ENCODE measurements at places on chromosomes 13 and 19.

- DNase-seq = no peak
Observed at GRCh38 chr19:18300930-18301717, 19.7 kb upstream of the JUND start.

DNA sequence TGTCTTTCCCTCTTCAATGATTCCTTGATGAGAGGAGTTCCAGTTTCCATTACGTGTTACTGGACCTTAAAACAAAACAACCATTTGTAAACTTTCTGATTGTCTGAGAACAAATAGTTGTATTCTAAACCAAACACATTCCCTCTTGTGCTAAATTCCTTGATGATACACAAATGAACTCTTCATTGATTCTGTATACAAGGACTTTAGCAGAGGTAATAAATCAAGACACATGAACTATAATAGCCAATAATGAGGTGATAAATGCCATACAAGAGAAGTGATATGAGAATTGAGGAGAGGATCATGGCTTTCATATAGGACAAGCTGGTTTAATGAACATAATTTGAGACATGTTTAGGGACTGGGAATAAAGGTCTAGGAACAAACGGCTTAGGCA, 13.5 kb upstream of the GPC5 start:
- no peak for DNase-seq

GRCh38 chr19:2332341-2333026, 4.0 kb downstream of the SPPL2B start:
- DNase-seq = no peak

- no peak for DNase-seq
Observed at GRCh38 chr19:34193876-34194275, 21.6 kb downstream of the LSM14A start.

DNA sequence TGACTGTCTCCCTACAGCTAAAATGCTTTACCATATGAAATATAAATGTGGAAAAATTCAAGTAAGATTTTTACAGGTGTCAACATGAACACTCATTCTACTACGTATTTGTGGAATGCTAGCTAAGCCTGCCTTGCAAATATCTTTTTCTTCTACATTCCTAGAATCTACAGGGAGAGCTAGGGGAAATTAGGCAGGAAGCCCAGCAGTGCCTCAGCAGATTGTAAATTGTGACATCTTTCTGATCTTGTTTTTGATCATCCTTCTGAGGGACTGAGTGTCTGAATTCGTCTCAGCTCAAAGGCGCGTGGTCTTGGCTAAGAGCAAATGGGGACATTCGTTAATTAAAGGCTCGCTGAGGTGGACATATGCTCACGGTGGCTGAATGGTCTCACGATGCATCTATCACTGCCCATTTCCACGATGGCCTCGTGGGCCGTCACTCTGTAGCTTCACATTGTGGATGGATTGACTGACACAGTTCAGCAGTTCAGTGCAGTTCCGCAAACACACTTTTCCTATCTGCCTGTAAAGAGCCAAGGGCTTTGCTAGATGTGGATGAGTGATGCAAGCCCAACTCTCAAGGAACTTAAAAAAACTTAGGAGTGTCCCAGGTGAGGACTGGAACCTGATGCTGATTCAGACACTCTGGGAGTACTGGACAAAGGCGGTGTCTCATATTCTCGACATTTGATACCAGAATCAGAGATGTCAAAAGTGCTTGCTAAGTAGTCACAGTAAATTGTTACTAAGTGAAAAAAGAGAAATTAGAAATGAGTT, 562.5 kb downstream of the EFNB2 start:
- no peak for DNase-seq

DNA sequence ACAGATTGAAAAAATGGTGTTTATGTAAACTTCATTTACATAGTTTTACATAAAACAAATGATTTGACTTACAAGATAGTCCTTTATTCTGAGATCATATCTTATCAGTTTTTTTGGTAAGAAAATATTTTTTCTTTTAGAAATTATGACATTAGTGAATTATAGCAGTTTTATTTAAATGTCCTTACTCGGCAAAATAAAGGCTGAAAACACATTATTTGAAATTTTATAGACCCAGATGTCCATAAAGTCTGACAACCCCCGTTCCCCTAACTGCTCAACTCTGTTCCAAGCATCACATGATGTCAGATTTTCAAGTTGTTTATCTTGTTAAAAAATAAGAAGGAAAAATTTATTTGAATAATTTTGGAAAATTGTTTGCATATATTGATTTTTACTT, 46.7 kb upstream of the RFC3 start:
- no peak for DNase-seq

GRCh38 chr13:26459276-26460131, 98.0 kb upstream of the WASF3 start:
- no peak for DNase-seq

DNA sequence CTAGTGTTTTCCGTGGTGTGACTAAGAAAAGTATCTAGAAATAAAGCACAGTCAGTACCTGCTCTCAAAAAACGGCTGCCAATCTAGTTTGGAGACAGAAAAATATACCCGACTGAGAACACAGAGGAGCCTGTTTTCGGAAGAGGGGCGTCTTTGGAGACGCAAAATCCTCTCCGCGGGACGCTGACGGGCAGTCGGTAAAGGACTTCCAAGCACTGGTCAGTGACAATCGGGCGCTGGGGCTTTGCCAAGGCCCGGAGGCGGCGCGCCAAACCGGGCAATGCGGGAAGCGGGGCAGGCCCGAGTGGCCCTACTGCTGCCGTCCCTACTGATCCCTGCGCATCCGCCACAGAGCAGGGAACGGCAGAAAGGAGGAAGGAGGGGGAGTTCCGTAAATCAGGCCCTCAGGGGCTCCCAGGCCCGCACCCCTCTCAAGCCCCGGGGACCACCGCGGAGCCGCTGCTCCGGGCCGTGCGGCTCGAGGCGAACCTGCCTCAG, 588 bp upstream of the DPY19L3 start:
- DNase-seq = no peak

DNA sequence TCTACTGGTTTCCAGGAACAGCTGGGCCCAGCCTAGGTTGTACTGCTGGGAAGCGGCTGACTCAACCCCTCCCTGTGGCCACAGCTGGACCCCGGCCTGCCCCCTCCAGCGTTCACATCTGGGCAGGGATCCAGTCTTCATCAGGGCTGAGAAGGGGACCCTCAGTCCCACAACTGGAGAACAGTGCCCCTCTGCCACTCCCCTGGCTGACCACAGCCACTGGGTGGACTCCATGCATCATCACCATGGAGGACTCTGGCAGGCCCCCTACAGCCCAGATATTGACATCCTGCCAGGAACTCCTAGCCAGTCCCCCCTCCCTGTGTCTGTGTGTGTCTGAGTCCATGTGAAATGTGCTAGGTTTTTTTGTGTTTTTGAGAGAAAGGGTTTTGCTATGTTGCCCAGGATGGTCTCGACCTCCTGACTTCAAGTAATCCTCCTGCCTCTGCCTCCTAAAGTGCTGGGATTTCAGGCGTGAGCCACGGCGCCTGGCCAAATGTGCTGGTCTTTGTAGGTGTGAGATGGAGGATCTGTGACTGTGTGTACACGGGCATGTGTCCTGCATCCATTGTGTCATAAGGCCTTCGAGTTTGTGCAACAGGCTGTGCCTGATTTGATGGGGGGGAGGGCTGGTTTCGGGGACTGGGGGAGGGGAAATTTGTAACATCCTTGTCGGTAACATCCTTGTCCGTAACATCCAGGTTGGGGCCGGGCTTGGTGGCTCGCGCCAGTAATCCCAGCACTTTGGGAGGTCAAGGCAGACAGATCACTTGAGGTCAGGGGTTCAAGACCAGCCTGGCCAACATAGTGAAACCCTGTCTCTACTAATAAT, 4.0 kb upstream of the HOOK2 start:
- no peak for DNase-seq

DNA sequence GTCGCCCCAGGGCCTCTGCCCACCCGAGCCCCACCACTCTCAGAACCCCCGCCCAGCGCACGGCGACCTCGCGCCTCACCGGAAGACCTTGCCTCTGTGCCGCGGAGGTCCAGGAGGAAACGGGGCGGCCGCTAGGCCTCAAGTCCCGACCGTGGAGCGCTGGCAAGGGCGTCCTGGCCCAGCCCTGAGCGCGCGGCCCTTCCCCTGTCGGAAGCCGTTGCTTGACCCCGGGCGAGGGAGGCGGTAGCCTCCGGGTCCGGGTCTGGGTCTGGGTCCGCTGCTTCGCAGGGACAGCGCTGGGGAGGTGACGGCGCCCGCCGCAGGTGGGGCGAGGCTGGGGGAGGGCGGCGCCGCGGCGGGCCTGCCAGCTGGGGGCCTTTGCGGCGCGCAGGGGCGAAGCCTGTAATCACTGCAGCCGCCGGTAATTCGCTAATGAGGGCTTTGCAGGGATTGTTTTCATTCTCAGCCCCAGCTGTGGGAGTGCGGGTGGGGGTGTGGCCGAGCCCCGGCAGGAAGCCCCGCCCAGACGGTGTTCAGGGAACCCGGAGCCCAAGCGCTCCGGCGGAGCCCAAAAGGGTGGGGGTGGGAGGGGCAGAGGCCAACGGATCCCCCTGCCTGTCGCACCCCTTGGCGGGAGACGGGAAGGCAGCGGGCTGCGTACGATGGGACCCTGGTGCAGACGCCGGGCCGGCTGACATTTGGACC, 8.6 kb downstream of the C19orf25 start:
- no peak for DNase-seq

GRCh38 chr13:57724486-57725272, 93.1 kb downstream of the PCDH17 start:
- no peak for DNase-seq

- no peak for DNase-seq
Observed at GRCh38 chr13:106738186-106738678, 170.3 kb upstream of the ARGLU1 start.

DNA sequence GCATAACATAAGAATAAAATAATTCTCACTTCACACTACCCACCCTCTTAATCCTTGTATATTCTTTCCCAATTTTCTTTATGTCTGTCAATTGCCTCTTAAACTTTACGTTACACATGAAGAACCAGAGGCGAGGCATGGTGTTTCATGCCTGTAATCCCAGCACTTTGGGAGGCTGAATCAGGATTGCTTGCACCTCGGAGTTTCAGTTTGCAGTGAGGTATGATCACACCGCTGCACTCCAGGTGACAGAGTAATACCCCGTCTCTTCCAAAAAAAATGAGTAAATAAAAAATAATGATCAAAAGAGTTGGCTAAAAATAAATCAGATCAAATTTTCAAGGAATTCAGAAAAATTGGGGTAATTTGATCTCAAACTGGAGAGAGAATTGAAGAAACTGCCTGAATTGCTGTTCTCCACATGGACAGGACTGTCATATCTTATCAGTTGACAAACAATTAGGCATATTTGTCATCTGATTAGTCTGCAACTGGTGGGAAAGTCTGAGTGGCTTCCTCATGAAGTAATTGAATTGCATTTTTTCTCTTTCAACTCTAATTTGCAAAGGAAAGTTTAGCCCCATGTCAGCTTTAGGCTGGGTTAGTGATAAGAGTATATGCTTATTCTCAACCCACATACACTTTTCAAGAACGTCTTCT, 302.9 kb downstream of the ITGBL1 start:
- DNase-seq = no peak

- no peak for DNase-seq
Observed at GRCh38 chr13:110274687-110275086, 32.3 kb downstream of the COL4A1 start.

GRCh38 chr13:55432814-55433213, 1707.9 kb upstream of the PRR20A start:
- DNase-seq = no peak

DNA sequence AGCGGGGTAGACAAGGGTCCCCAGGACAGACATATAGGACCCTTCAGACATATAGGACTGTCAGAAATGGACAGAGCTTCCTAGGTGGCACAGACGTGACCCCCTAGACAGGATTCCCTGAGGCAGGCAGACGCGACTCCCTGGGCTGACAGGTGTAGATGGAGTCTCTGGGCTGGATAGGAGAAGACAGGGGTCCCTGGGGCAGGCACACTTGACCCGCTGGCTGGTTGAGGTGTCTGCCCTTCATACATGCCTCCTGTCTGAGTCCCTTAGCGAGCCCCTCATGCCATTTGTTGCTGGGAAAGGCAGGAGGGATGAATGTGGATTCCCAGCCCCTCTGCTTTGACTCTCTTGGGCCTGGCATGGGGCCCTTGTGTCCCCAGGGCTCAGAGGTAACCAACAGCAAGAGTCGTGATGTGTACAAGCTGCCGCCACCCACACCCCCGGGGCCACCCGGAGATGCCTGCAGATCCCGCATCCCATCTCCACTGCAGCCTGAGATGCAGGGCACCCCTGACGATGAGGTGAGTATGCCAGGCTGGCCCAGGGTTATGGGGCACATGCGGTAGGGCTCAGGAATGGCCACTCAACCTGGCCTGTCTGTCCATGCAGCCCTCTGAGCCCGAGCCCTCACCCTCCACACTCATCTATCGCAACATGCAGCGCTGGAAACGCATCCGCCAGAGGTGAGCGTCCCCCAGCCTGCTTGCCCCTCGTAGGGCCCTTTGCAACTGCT, 3.0 kb downstream of the HSPB6 start:
- DNase-seq = no peak

GRCh38 chr19:7004313-7004931, 16.8 kb downstream of the MBD3L2B start:
- no peak for DNase-seq

DNA sequence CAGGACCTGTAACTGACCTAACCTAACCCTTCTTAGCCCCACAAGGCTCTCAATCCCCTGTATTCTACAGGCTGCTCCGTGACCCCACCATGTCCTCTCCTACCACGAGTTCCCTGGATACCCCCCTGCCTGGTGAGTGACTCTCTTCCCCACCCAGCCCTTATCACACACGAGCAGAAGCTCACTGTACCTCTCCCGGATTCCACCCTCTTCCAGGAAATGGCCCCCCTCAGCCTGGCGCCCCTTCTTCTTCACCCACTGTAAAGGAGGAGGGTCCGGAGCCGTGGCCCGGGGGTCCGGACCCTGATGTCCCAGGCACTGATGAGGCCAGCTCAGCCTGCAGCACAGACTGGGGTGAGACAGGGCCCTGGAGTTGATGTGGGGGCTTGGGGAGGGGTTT, 1.3 kb downstream of the NR1H2 start:
- no peak for DNase-seq

DNA sequence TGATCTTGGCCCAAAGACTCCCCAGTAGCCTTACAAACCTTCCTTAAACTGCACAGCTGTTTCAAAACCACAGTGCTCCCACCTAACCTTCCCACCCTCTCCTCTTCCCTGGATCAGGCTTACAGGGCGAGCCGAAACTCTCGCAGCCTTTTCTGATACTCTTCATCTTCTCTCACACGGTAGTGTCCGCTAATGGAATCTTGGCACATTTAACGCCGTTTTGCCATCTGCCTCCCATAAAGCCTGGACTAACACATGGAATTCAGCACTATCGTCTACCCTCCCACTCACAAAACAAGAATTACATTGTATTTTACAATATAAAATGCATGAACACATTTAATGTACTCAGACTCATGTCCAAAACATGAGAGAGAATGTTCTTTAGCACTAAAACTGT, 135.9 kb downstream of the RAP2A start:
- no peak for DNase-seq

DNA sequence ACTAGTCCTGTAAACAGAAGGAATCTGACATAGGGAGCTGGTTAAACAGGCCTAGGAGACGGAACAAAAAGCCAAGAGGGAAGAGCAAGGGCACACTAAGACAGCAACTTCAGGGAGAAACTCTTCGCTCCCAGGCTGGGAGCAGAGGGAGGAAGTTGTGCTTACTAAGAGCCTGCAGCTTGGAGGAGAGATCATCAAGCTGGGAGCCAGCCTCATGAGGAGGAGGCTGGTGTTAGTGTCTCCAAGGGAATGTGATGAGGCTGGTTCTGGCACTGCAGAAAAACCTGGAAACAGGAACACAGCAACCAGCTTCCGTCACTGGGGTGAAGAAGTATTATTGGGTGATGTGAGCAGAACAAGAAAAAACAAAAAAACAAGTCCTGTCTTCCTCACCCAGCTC, 1027.3 kb downstream of the UQCRFS1 start:
- DNase-seq = no peak

Data from NCI-H510A (cell line).